ENCODE measurements at places on chromosomes 13 and 19.

DNA sequence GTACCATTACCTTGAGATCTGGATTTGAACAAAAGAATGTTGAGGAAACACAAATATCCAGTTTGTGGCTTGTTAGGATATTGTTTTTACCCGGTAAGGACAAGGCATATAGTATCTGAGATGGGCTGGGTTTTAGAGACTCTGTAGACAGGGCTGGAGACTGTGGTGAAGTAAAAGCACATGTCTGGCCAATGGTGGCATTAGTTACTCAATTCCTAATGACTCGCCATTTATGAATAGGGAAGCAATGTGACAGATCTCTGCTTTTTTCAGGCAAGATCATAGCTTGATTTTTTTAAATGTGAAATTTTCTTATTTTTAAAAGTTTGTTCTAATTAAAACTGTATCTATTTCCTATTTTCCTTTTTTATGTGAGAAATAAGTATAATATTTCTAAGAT is 371.1 kb upstream of the SPRY2 start:
- DNase-seq: no peak

DNA sequence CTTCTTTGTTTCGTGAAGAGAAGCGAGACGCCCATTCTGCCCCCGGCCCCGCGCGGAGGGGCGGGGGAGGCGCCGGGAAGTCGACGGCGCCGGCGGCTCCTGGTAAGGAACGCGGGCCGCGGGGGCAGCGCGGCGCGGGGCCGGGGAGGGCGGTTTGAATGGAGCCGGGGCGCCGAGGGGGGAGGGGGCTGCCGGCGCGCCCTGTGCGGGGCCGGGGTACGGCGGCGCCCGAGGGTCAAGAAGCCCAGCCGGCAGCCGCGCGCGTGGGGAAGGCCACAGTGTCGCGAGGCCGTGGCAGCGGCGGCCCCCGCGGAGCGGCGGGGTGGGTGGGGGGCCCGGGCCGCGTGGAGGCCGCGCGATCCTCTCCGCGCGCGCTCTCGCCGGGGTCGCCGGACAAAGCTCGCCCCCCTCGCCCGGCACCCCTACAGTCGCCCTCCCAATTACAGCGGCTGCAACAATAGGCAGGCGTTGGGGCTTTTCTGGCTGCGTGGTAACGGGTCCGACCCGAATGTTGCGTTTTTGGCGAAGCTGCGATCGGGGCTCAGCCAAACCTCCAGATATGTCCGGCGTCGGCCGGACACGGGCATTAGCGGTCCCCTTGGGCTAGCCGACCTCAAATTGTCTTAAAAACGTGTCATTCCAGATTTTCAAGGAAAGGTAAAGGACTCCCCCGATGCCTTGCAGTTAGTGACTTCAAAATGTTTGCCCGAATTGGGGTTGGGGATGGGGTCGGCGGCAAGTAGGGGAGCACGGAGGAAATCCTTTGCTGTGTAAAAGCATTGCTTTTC is 437 bp downstream of the SMARCA4 start:
- no peak for DNase-seq

- no peak for DNase-seq
Observed at GRCh38 chr13:110244071-110244830, 62.7 kb downstream of the COL4A1 start.

DNA sequence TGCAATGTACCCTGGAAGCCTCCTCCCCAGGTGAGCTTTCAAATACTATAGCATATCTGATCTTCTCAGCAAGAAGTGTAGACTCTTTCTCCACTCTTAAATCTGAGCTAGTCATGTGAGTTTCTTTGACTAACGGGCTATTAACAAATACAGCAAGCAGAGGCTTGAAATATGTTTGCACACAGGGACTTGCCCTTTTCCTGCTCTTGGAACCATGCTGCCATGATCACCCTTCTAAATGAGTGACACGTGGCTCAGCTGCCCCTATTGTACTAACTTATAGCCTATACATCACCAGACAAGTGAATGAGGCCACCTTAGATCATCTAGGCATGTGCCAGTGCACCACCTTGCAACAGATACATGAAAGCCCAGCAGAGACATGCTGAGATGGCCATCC is 13.3 kb upstream of the SUCLA2 start:
- no peak for DNase-seq

GRCh38 chr13:60654415-60654814 is 257.4 kb downstream of the TDRD3 start:
- peak; percentile 40 for DNase-seq

DNA sequence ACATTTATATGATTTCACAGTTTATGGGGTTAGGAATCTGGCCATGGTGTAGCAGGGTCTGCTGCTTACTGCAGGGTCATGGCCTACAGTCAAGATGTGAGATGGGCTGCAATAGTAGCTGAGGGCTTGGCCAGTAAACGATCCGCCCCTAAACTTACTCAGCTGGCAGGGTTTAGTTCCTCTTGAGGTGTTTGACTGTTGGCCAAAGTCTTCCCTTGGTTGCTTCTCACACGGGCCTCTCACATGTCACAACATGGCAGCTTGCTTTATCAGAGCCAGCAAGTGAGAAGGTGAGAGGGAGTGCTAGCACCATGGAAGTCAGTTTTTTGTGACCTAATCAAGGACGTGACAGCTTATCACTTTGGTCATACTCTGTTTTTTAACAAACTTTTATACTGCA is 77.1 kb downstream of the DNAJC3 start:
- DNase-seq: no peak

- no peak for DNase-seq
Observed at GRCh38 chr13:41457589-41458186, 338 bp downstream of the RGCC start.

GRCh38 chr19:6489278-6490061 is 7.9 kb upstream of the DENND1C start:
- DNase-seq: no peak

DNA sequence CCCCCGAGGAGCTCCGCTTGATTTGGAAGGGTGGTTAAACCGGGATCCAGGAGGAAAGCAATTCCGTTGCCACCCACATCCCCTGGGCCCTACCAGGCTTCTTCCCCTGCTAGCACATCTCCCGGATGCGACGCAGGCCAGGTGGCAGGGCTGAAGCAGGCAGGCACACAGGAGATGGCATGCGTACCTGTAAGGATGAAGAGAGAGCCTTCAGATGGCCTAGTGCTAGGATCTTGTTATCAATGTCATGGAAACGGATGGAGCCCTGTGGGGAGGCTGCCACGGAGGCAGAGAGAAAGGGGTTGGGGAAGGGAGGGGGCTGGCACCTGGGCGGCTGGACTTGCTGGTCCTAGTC is 8.5 kb upstream of the SOX1 start:
- DNase-seq: no peak

GRCh38 chr19:3976495-3977241 is 5.8 kb upstream of the DAPK3 start:
- no peak for DNase-seq

DNA sequence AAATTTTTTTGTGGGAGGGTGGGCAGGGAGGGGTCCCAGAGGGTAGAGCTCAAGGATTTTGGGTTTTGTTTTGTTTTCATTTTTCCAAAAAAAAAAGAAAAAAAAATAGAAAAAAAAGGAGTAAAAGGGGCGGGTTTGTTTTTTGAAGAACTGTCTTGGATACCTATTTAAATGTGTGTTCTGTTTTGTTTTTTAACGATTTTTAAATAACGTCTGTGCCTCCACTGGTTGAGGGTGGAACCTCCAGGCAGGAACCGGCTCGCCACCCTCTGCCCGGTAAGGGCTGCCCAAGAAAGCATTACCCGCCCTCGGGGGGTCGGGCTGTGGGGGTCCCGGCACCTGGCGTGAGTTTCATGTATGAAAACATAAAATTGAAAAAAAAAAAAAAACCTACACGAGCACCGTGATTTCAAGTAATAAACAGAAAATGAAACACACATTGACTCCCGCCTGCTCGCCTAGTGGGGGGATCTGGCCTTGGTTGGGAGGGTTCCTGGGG is 10.4 kb downstream of the MIDN start:
- no peak for DNase-seq

GRCh38 chr13:51785712-51786424 is 18.1 kb downstream of the DHRS12 start:
- DNase-seq: peak; percentile 25

DNA sequence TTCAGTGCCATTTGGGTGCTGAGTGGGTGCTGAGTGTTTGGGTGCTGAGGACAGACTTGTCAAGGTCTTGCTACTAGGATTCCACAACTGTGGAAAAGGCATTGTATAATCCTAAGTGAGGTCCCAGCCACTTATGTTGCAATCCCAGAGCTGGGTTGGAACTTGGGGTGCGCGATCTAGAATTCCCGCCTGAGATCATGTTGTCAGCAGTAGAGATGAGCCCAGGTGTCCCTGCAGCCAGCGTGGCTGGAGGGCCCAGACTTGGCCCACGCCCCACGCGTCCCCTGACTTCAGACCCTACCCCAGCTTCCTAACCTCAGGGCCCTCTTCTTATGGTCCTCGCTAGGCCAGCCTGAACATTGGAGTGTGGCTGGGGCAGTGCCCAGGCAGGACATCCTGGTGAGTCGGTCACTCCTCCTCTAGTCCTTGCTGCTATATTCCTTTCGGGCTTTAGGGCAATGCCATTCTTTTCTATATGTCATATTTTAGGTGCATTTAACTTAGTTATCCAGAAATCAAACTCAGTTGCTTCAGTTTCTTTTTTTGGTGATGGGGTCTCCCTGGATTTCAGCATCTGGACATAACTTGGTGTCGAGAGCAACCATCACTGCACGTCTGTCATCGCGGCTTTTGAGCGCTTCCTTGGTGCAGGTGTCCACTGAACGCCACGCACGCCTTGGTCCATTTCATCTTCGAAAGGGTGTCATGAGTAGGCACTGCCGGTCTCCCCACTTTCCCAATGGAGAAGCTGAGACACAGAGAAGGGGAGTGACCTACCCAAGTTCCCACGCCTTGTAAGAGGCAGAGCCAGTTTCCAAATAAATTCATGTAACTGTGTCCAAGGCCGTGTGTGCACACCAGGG is 46.4 kb upstream of the F7 start:
- DNase-seq: no peak

DNA sequence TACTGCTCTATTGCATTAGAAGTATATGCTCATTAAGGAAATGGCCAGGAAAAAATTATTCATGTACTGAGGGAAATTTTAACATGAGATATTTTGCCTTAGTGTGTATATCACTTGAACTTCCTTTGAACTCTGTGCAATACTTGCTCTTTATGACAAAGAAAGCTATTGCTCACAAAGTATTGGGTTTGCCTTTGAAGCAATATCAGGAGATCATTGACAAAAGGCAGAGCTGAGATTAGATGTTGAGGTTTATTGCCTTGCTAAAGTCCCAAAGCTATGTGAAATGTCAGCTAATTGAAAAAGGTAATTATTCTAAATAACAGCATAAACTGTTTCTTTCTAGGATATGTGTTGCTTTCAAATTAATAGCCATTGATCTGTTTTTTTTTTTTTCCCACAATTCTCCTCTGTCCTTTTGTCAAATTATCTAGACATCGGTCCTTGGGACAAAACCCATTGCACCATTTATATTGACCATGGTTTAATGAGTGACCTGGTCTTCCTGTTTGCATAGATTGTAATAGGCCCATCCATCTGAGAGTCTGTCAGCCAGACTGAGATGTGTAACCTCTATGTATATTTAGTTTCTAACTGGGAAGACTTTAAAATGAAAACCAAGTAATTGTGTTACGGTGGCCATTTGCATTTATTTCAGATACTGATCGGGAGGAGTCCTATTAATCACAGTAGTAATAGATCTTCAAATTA is 752.7 kb upstream of the GPC6 start:
- no peak for DNase-seq

- DNase-seq: peak; percentile 52
Observed at GRCh38 chr13:108155185-108156106, 59.9 kb downstream of the LIG4 start.

- DNase-seq: no peak
Observed at GRCh38 chr13:48660361-48661076, 6.8 kb downstream of the CYSLTR2 start.

GRCh38 chr13:38496917-38497316 is 147.3 kb downstream of the UFM1 start:
- DNase-seq: no peak

GRCh38 chr13:51728275-51728673 is 75.7 kb downstream of the DHRS12 start:
- no peak for DNase-seq

- peak; percentile 30 for DNase-seq
Observed at GRCh38 chr13:114077933-114078325, 54.5 kb downstream of the RASA3 start.

DNA sequence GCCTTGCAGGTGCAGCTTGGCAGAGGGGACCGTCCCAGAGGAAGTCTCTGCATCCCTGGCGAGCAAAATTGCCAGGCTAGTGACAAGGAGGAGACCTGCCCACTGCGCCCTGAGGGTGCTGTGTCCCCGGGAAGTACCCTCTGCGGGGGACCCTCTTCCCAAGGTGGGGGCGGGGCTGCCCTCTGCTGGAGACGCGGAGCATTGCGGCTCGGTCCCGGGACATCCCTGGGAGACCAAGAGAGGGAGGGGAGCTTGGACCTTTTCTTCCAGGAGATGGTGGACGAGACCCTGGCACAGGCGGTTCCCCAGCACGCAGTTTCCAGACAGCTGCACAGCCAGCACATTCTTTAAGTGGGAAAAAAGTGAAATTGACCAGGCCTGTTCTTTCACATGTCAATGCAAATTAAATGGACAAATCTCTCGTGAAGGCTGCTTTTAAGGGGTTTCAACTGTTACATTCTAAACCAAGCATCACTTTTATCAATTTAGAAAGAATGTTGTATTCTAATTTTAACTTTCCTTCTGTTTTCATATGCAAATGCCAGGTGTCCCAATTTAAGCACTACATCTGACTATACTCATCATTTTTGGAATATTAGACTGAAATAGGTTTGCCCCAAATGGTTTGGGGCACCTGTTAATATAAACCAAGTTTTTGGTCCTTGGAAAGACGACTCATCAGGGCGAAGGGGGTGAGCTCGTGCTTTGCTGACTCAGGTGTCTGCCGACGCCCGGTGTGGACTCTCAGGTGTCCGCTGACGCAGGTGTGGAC is 60.7 kb downstream of the MCF2L start:
- peak; percentile 58 for DNase-seq

GRCh38 chr19:42254089-42254849 is 659 bp downstream of the ERF start:
- DNase-seq: peak; percentile 87

- peak; percentile 70 for DNase-seq
Observed at GRCh38 chr13:59318320-59318930, 845.3 kb downstream of the DIAPH3 start.

GRCh38 chr13:94308832-94309231 is 170.7 kb downstream of the DCT start:
- DNase-seq: no peak

DNA sequence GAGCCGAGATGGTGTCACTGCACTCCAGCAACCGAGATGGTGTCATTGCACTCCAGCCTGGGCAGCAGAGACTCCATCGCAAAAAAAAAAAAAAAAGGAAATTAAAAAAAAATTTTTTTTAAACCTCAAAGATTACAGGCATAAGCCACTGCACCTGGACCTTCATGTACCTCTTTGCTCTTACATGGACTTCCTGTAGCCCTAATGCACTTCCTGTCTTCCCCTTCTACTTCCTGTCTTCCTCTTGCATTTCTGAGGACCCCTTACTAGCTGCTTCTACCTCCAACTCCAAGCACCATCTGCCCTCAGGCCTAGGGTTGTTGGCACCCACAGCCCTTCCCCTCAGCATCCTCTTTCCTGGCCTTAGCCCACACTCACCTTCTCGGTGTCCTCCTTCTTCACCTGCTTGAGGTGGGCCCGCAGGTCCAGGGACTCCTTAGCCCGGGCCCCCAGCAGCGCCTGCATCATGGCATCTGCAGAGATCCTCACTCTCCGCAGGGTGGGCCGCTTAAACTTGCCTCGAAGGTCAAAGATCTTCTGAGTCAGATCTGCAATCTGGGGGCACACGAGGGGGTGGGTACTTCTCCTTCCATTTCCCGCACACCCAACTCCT is 3.8 kb downstream of the TNNI3 start:
- no peak for DNase-seq

Measured in midbrain (tissue), 1 donor.